ENCODE measurements at places on chromosomes 3 and 15.

DNA sequence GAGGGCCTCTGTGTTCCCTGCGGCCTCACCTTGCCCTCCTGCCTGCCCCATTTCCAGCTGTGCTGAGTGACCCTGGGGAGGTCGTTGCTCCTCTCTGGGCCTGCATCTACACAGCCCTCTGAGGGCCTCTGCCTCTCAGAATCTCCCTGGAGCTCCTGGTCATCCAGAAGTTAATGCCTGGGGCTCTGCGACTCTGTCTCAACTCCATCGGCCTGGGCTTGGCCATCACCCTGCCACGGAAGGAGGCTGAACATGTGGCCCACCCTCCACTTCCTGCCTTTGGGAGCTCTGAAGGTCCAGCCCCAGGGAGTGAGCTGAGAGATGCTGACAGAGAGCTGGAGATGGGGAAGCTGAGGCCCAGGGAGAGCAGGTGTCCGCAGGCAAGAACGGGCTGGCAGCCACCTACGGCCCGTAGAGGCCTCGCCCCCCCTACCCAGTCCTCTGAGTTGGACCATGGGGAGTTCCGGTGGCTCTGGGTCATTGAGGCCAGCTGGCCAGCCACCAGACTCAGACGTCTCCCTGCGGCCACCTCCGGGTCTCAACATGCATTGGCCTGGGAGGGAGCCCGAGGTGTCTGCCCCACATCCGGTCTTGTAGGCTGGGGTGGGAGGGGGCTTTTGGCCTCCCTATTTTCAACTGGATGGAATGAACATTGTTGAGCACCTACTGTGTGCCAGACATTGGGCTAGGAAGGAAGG lies 34.2 kb downstream of the GRIP2 start:
- no peaks in the 10 kb centered on the region for H3K4me1 ChIP-seq
- no peak for DNase-seq
- H3K27ac ChIP-seq = no peak overlapping the region

GRCh38 chr3:182349951-182350517 lies 443.3 kb upstream of the ATP11B start:
- H3K4me3 ChIP-seq = no peak overlapping the region
- H3K27ac ChIP-seq = no peak overlapping the region
- H3K27me3 ChIP-seq = no peaks in the 10 kb centered on the region
- no peak for DNase-seq

- no peaks in the 10 kb centered on the region for H3K27me3 ChIP-seq
- peaks cover 5% of the 10 kb centered on the region for H3K4me1 ChIP-seq
- DNase-seq = no peak
- H3K27ac ChIP-seq = peak overlapping the region; percentile 37
- no peaks in the 10 kb centered on the region for H3K36me3 ChIP-seq
- H3K4me3 ChIP-seq = no peak overlapping the region
Observed at GRCh38 chr3:112803467-112803866, 43.2 kb downstream of the CD200R1L start.

DNA sequence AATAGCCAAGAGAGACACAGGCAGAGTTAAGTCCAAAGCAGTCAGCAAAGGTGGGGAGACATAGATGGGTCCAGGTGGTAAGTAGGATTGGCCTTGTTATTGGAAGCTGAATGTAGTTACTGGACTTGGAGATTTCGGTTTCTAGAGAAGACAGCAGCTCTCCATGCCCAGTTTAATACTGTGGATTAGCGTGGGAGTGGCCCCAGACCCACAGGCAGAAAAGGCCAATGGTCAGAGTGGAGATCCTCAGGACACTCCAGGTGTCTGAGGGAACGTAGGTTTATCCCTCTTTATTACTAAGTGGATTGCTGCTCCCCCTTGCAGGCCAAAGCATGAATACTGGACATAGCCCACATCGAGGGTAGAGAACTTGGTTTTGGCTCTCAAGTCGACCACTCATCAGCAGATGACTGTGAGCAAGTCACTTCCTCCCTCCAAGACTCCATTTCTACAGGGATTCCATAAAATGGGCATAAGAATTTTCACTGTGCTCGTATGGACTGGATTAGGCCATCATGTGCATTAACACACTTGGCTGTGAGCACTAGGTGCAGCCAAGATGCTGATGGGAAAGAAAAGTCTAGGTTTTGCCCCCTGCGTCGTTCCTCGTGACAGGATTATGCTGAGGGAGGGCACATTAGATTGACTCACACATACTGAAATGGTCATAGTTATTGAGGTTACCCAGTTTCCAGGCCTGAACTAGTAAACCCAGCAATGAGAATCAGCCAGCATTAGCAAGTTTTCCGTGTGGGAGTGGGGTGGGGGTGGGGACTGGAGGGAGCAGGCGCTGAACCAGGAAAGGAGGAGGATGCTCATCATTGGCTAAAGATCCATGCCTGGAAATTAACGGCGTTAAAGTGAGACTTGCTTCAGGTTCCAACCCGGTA lies 225.2 kb upstream of the TPRG1 start:
- peak; percentile 13 for DNase-seq
- H3K4me3 ChIP-seq = no peak overlapping the region
- H3K27ac ChIP-seq = peak overlapping the region; percentile 97
- no peaks in the 10 kb centered on the region for H3K27me3 ChIP-seq
- no peaks in the 10 kb centered on the region for H3K36me3 ChIP-seq
- H3K4me1 ChIP-seq = peaks cover 21% of the 10 kb centered on the region

- peaks cover 26% of the 10 kb centered on the region for H3K4me1 ChIP-seq
- no peaks in the 10 kb centered on the region for H3K27me3 ChIP-seq
- peak overlapping the region; percentile 51 for H3K4me3 ChIP-seq
- DNase-seq = peak; percentile 83
- H3K27ac ChIP-seq = peak overlapping the region; percentile 89
Observed at GRCh38 chr15:84654689-84655453, 788 bp upstream of the WDR73 start.
